Stimulated activated CD8-positive, alpha-beta memory T cell treated with anti-CD3 and anti-CD28 coated beads, Interleukin-12 subunit alpha, Interleukin-12 subunit beta, amount 100 ng/mL, for 4 hours (primary cell): ENCODE measurements at places on chromosomes 2 and 18.

DNA sequence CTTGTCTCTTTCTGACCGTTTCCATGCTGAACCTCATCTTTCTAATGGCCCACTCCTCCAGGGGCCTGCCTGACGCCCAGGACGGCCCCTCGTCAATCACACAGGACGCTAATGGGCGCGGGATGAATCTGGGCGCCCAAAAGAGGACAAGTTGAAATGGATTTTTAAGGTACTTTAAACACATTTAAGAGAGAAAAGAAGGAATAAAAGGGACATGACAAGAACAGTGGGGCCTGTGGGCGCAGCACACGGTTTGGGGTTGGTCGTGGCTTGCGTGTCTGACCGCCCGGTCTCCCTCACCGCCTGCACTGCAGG, 607 bp upstream of the UBE2F start:
- no peak for DNase-seq

- DNase-seq: no peak
These were observed 418.8 kb upstream of the SPHKAP start for GRCh38 chr2:228600265-228600664.

DNA sequence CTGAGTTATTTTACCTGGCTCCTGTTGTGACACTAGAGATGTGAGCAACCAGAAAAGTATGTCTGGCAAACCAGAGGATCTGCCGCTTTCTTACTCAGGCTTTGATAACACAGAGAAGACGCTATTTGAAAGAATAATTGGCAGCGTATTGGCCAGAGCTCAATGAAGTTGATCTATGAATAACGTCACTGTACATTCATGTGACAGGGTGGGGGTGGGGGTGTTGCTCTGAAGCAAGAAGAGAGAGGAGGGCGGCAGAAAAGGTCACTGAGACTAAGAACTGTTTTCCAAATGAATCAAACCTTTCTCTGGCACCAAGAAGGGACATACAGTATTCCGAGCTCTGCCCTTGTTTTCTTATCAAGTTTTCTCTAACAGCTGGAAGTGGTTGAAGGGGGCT, 1.7 kb upstream of the ONECUT2 start:
- DNase-seq: no peak

GRCh38 chr2:235165136-235165535, 213.3 kb downstream of the SH3BP4 start:
- no peak for DNase-seq

DNA sequence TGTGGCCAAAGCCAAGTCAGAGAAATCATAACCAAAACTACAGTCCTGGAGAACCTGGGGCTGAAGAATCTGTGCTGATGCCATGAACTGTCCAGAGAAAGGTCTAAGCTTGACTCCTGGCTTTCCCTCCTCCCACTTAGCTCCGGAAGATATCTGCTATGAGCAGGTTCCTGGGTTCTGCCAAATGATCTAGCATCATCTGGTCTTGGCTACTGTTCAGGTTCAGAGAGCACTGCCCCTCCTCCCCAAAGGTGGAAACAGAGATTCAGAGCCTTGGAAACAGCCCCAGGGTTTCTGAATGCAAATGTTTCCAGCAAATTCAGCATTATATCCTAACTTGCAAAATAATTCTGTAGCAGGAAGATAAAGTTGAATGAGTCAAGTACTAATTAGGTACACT, 219.2 kb upstream of the SP5 start:
- DNase-seq: no peak

DNA sequence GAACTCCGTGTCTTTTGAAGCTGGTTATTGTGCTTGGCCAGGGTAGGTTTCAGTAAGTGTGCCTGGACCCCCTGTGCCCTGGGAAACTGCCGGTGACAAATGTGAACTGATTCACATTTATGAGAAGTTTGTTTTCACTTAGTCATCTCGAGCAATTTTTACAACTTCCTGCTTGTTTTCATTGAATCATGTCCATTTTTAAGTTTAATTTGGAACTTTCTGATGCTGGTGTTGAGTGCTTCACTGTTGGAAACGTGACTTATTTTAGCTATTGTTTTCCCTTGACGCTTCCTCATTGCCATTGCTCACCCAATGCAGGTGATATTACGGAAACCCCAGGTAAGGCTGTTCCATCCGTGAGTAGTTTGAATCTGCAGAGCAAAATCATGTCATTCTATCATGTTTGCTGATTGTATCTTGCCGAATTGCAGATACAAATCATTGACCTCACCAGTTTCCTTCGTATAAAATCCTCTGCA, 97.2 kb downstream of the RTN4 start:
- DNase-seq: no peak

DNA sequence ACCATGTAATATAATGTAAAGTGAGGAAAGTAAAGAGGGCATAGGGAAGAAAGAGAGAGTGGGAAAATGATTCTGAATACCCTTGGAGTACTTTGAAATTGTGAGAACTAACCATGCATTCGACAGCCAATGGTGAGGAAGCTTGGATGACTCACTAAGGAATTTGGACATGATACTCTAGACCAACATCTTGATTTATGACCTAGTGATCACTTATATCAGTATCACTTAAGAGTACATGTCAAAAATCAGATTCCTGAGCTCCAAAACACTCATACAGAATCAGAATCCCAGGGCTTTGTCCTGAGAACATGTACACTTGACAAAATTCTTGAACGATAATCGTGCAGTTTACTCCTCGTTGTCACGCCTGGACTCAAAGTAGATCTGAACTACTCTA, 1899.8 kb upstream of the PIK3C3 start:
- DNase-seq: no peak

DNA sequence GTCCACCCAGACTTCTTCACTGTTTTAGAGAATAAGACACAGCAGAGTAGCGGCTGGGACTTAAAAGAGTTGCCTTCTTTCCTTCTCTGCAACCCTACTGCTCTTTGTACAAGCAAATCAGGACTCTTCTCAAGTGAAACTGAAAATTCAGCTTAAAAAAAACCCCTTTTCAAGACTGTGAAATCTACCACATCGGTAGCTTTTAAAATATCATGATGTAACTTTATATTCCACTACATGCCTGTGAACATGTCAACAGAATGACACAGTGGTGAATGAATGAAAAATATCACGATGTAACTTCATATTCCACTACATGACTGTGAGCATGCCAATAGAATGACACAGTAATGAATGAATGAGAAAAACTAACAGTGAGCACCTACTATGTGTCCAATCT, 53.4 kb downstream of the TCF4 start:
- no peak for DNase-seq

GRCh38 chr2:9765611-9766531, 77.4 kb upstream of the TAF1B start:
- no peak for DNase-seq
